Neural progenitor cell (in vitro differentiated cells): ENCODE measurements at places on chromosomes 6 and 20.

GRCh38 chr20:47740862-47741184 lies 44.5 kb downstream of the SULF2 start:
- H3K4me3 ChIP-seq, result no peak overlapping the region
- H3K4me1 ChIP-seq, result no peaks in the 10 kb centered on the region
- H3K27me3 ChIP-seq, result no peaks in the 10 kb centered on the region

DNA sequence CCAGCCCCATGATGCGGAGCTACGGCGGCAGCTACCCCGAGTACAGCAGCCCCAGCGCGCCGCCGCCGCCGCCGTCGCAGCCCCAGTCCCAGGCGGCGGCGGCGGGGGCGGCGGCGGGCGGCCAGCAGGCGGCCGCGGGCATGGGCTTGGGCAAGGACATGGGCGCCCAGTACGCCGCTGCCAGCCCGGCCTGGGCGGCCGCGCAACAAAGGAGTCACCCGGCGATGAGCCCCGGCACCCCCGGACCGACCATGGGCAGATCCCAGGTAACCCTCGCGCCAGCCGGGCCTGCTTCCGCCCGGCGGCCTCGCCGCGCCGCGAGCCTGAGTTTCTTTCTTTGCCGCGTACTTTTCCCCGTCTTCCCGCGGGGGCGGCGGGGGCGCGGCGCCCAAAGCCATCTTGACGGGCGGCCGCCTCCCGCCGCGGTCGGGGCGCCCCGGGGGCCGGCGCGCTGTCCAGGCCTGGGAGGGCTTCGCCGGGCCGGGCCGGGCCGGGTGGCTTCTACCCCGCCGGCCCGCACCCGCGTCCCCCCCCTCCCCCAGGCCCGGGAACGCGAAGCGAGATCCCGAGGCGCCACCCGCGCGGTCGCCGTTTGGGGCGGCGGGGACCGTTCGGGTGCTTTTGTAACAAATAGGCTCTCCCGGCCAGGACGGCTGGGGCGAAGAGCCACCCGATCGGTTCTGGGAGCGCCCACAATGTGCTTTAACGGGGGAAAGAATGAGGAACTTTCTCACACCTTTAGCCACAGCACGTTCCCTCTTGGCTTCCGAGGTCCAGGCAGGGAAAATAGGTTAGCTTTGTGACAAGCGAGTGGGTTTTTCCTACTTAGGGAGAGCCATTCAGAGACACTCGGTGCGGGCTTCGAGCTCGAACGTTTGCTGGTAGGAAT lies 2.3 kb downstream of the ARID1B start:
- H3K4me3 ChIP-seq, result peak overlapping the region; percentile 93
- H3K4me1 ChIP-seq, result peaks cover 60% of the 10 kb centered on the region
- H3K27ac ChIP-seq, result peak overlapping the region; percentile 77
- DNase-seq, result peak; percentile 57
- H3K36me3 ChIP-seq, result no peaks in the 10 kb centered on the region

DNA sequence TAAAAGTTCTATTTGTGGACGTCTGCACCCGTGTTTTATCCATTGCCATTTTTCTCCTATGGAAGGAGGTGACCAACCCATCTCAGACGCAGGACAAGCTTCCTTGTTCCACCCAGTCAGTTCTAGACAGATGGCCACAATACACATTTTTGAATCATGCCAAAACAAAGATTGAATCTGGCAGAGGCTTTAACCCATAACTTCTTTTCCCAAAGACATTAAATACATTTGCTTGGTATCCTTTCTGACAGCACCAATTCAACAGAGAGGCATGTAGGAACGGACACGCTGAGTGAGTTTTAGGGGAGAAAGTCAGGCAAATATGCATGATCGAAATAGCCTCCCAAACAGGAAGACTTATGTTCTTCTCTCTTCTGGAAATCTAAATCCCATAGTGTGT lies 552.7 kb upstream of the AGPAT4 start:
- no peak for DNase-seq
- no peak overlapping the region for H3K27ac ChIP-seq
- H3K36me3 ChIP-seq, result no peaks in the 10 kb centered on the region
- no peak overlapping the region for H3K4me3 ChIP-seq

DNA sequence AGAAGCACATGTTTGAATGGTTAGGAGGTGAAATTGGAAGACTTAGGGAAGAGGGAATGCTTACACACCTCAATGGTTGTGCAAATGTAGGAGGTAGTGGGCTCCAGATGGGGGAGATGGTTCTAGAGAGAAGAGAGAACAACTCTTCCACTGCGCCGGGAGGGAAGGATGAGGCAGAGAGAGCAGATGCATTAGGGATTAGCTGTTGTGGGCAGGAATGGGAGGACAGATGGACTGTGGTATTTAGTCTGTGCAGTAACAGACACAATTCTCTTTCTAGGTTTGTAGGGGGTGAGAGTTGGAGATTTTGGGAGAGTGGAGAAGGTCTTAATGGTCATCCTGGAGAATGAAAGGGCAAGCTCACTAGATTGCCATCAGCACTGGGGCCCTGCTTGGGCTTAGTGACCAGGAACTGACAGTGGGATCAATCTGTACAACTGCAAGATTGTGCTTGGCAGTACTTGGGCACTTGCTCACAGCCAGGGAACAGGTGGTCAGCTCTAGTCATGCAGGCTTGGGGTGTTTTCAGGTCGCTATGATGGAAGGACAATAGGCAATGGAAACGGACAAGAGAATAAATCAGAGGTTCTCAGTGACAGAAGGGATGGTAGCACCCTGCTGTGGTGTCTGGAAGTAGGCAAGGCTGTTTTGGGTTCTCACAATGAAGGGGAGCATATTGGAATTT lies 182.0 kb upstream of the MYLIP start:
- peaks cover 7% of the 10 kb centered on the region for H3K4me1 ChIP-seq
- DNase-seq, result no peak
- no peaks in the 10 kb centered on the region for H3K36me3 ChIP-seq
- no peak overlapping the region for H3K27ac ChIP-seq
- no peak overlapping the region for H3K4me3 ChIP-seq

GRCh38 chr6:125966569-125966968 lies 10.0 kb downstream of the HINT3 start:
- peaks cover 7% of the 10 kb centered on the region for H3K36me3 ChIP-seq
- DNase-seq, result no peak
- H3K4me1 ChIP-seq, result no peaks in the 10 kb centered on the region

DNA sequence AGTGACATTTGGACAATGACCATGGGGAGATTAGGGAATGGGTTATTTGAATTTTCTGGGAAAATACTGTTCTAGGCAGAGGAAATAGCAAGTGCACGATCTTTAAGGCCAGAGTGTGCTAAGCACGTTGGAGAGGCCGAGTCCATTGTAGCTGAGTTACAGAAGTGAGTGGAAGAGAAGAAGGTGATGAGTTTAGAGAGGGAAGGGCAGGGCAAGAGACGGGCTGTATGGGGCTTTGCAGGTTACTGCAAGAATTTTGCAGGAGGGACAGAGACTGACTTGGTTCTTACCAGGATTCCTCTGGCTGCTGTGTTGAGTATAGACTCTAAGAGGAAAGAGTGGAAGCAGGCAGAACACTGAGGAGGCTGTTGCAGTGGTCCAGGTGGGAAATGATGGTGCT lies 1.1 kb upstream of the NCOA3 start:
- H3K36me3 ChIP-seq, result no peaks in the 10 kb centered on the region
- H3K27me3 ChIP-seq, result no peaks in the 10 kb centered on the region
- no peak overlapping the region for H3K27ac ChIP-seq
- DNase-seq, result no peak
- H3K4me3 ChIP-seq, result no peak overlapping the region

DNA sequence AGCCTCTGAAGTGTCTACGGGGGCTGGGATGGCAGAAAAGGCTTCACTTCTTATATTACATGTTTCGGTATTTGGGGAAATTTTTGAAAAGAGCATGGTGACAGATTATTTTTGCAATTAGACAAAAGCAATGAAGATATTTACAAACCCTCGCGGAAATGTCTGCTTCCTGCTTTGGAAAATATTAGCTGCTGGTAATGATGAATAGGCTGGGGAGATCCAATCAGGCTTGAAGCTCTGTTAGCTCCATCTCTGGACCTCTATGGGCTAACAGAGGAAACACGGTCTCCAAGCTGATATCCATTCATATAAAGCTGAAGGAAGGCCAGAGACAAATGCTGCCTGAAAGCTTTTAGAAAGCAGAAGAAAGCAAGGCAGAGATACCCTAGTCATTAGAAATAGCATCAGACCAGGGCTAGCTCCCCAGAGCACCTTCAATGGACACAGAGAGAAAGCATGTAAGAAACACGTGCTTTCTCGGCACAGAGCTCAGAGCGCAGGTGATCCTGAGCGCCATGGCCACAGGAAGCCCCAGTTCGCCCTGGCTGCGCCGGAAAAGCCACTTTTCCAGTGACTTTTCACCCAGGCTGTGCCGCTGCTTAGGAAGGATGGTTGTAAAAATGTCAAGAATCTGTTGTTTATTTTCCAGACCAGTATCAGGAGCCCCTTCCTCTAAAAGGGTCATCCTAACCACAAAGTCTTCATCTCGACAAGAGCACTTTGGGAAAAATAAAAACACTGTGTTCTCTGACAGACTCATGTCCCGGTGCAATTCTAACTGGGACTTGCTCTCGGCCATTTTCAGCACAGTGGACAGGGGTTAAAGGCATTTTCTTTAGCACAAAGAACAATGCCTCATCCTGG lies 68.5 kb upstream of the NFATC2 start:
- H3K27me3 ChIP-seq, result no peaks in the 10 kb centered on the region
- no peaks in the 10 kb centered on the region for H3K36me3 ChIP-seq
- DNase-seq, result no peak
- no peaks in the 10 kb centered on the region for H3K4me1 ChIP-seq

DNA sequence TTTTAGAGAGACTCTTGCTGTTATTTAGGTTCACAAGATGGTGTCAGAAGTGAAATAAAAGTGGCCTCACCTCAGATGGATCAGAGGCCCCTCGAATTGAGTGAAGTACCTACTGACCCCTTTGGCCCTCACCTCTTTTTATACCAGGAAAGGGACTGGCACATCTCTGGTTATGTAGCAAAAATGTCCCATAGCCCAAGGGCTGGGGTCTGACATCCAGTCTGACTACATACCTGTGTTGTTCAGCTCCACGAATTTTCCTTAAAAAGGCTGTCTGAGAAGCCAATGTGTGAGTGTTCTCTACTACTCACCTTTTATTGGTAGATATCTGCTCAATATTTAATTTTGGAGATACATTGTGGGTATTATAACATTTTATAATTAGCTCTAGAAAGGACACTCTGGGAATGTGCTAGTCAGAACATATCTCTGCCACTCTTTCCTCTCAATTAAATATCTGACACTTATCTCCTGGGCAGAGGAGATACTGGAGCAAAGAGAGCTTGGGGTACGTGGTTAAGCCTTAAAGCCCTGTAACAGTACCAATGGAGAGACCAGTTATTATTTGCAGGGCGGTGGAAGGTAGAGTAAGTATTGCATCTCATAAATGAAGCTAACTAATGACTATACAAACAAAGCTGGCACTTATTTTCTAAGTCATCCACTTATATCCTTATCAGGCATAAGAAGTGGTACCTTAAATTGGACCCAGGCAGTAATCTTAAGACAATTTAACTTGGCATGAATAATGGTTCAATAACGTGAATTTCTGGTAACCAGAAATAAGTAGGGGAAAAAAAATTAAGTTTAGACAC lies 20.0 kb upstream of the IL22RA2 start:
- no peak overlapping the region for H3K4me3 ChIP-seq
- peaks cover 7% of the 10 kb centered on the region for H3K36me3 ChIP-seq
- H3K4me1 ChIP-seq, result no peaks in the 10 kb centered on the region
- DNase-seq, result no peak
- H3K27me3 ChIP-seq, result no peaks in the 10 kb centered on the region

GRCh38 chr6:163955096-163955495 lies 540.6 kb downstream of the QKI start:
- H3K36me3 ChIP-seq, result no peaks in the 10 kb centered on the region
- H3K4me3 ChIP-seq, result no peak overlapping the region
- no peak overlapping the region for H3K27ac ChIP-seq
- peaks cover 10% of the 10 kb centered on the region for H3K4me1 ChIP-seq
- H3K27me3 ChIP-seq, result no peaks in the 10 kb centered on the region

DNA sequence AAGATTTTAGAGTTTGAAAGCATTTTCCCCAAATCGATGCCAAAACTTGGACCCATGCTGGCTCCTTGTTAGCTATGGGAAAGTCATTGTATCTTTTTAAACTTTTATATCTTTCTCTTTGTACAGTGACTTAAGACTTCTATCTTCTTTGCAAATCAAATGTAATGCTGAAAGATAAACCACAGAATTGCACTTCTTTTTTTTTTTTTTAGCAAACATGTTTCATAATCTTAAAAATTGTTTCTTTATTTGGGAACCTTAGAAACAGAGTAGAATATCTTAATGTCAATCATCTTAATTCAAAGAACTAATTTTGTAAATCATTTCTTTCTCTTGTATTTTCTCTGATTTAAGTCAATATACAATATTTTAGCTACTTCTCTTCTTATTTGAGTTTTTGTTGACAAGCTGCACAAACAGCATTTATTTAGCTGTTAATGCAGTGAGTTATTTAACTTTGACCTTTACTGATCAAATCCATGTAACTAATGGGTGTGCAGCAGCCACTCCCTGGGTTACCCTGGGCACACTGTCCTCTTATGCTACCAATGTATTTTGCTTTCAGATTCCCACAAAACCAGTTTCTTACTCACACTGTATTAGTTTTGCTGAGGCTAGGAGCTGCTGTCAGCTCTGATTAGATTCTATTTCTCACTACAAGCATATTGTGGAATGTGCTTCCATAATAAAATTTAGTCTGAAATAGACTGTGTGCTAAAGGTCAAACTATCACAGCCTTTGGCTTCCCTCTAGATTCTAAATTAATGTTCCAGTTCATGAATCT lies 279.6 kb downstream of the ADGB start:
- no peaks in the 10 kb centered on the region for H3K36me3 ChIP-seq
- no peaks in the 10 kb centered on the region for H3K27me3 ChIP-seq
- H3K4me1 ChIP-seq, result peaks cover 11% of the 10 kb centered on the region
- no peak for DNase-seq

- no peak overlapping the region for H3K27ac ChIP-seq
- no peaks in the 10 kb centered on the region for H3K27me3 ChIP-seq
- peak overlapping the region; percentile 8 for H3K4me3 ChIP-seq
- no peaks in the 10 kb centered on the region for H3K36me3 ChIP-seq
- peaks cover 33% of the 10 kb centered on the region for H3K4me1 ChIP-seq
- DNase-seq, result peak; percentile 83
Measured at GRCh38 chr20:56736285-56736857, 107.3 kb downstream of the TFAP2C start.

GRCh38 chr20:54608039-54608745 lies 132.8 kb downstream of the DOK5 start:
- H3K36me3 ChIP-seq, result no peaks in the 10 kb centered on the region
- no peak overlapping the region for H3K27ac ChIP-seq
- H3K27me3 ChIP-seq, result no peaks in the 10 kb centered on the region
- DNase-seq, result no peak
- H3K4me1 ChIP-seq, result no peaks in the 10 kb centered on the region
- no peak overlapping the region for H3K4me3 ChIP-seq

DNA sequence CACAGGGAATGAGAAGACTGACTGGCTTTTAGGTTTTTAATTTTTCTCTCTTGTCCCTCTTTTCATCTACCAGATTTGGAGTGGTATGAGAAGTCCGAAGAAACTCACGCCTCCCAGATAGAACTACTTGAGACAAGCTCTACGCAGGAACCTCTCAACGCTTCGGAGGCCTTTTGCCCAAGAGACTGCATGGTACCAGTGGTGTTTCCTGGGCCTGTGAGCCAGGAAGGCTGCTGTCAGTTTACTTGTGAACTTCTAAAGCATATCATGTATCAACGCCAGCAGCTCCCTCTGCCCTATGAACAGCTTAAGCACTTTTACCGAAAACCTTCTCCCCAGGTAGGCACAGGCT lies 644 bp downstream of the MAD2L1BP start:
- DNase-seq, result no peak
- H3K4me1 ChIP-seq, result peaks cover 25% of the 10 kb centered on the region
- H3K27ac ChIP-seq, result no peak overlapping the region
- peak overlapping the region; percentile 79 for H3K4me3 ChIP-seq
- H3K27me3 ChIP-seq, result no peaks in the 10 kb centered on the region
- H3K36me3 ChIP-seq, result peaks cover 12% of the 10 kb centered on the region

- no peak overlapping the region for H3K27ac ChIP-seq
- H3K36me3 ChIP-seq, result no peaks in the 10 kb centered on the region
- peaks cover 15% of the 10 kb centered on the region for H3K4me1 ChIP-seq
- H3K27me3 ChIP-seq, result no peaks in the 10 kb centered on the region
- H3K4me3 ChIP-seq, result no peak overlapping the region
Measured at GRCh38 chr6:43871284-43871683, 101.3 kb downstream of the VEGFA start.
